ENCODE measurements at places on chromosomes 12 and 14. TPM values are rescaled to one million over a fixed set of nuclear protein-coding genes. Genes with fewer than 3 reads are reported as not detected.

- H3K4me3 ChIP-seq, result no peak overlapping the region
- H3K27me3 ChIP-seq, result no peaks in the 10 kb centered on the region
- no peak overlapping the region for H3K27ac ChIP-seq
- H3K4me1 ChIP-seq, result no peaks in the 10 kb centered on the region
- DNase-seq, result no peak
Measured at GRCh38 chr12:70319605-70320004, 46.5 kb upstream of the KCNMB4 start.

GRCh38 chr14:35231207-35231760, 60.9 kb upstream of the PSMA6 start:
- DNase-seq, result no peak
- no peaks in the 10 kb centered on the region for H3K4me1 ChIP-seq
- no peaks in the 10 kb centered on the region for H3K36me3 ChIP-seq
- no peak overlapping the region for H3K4me3 ChIP-seq
- H3K27me3 ChIP-seq, result no peaks in the 10 kb centered on the region

- DNase-seq, result no peak
- H3K4me1 ChIP-seq, result peaks cover 11% of the 10 kb centered on the region
- H3K36me3 ChIP-seq, result no peaks in the 10 kb centered on the region
- no peak overlapping the region for H3K27ac ChIP-seq
Measured at GRCh38 chr12:57342207-57342691, 88.6 kb downstream of the R3HDM2 start.

GRCh38 chr14:101064121-101064661, 160.7 kb upstream of the RTL1 start:
- no peaks in the 10 kb centered on the region for H3K36me3 ChIP-seq
- no peaks in the 10 kb centered on the region for H3K27me3 ChIP-seq
- no peak overlapping the region for H3K4me3 ChIP-seq
- no peak for DNase-seq

- H3K36me3 ChIP-seq, result no peaks in the 10 kb centered on the region
- H3K4me3 ChIP-seq, result no peak overlapping the region
Measured at GRCh38 chr14:69572841-69573135, 1.9 kb downstream of the CCDC177 start.

GRCh38 chr14:22500525-22500924, 88.5 kb downstream of the DAD1 start:
- H3K36me3 ChIP-seq, result no peaks in the 10 kb centered on the region
- no peak for DNase-seq
- H3K27ac ChIP-seq, result peak overlapping the region; percentile 68
- no peak overlapping the region for H3K4me3 ChIP-seq

DNA sequence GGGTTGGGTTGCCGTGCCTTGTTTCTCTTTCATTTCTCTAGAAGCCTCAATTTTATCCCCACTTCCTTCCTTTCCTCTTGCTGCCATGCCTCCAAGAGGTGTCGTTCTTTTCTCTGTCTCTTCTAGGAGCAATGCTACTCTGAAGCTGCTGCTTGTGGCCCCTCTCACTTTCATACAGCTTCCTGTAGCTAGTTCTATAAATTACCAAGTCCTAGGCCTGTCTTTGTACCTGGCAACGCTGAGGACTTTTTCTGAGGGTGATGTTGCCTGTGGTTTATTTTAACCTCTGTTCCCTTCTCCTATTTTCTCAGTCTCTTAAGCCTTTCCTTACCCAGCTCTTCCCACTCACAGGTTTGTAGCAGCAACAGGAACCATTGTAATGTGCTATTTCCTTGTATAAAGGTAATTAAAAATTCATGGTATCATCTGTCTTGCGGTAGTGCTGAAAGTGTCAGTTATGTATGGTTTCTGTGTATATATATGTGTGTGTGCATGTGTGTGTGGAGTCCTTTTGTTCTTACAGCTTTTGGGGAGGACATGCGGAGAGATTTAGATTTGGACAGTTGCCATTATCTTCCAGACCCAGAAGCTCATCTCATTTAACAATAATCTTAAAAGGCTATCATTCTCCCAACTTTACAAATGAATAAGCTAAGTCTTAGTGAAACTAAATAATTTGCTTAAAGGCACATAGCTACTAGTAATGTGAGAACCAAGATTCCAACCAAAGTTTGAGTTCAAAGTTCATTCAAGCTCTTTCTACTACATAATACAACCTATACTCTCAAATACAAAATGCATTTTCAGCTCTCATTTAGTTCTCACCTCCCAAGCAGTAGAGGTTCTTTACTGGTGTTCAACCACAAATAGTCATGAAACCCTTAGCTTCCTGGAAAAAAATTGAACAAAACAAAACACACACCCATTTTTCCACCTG, 43.8 kb downstream of the DDHD1 start:
- peak overlapping the region; percentile 34 for H3K4me3 ChIP-seq
- H3K36me3 ChIP-seq, result no peaks in the 10 kb centered on the region
- H3K4me1 ChIP-seq, result peaks cover 8% of the 10 kb centered on the region
- peak overlapping the region; percentile 50 for H3K27ac ChIP-seq

DNA sequence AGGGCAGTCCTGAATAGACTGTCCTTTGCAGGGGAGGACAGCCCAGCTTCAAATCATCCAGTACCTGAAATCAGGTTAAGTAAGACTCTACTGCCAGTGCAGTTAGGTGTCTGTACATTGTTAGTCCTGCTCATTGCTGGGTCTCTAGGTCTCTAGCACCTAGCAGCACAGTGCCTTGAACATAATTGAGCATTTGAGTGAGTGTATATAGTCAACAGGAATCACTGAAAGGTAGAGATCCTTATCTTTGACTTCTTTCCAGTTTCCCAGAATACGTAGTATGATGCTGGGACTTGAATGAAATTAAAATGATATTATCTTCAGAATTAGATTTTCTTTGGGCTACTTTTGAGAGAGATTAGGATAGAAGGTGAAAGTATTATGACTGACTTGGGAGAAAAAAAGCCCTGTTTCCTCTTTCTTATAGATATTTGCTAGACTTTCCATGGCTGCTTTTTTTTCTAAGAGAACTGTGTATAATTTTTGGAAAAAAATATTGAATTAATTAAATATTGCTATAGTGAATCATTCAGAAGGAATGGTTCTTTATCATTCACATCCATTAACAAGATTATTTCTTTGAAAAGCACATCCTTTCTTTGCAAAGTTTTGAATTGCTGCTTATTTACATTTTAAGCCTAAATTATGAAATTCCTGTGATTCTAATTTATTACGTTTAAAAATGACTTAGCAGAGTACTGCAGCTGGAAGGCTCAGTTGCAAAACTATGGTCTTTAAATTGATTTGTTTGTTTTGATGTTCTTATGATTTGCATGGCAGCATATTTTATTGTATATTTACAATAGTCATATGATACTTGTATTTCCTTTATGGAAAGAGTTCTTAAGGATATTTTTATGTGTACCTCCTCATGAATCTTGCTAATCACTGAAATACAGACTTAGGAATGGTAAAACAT, 51.6 kb downstream of the PPP4R4 start:
- no peaks in the 10 kb centered on the region for H3K36me3 ChIP-seq
- H3K4me1 ChIP-seq, result no peaks in the 10 kb centered on the region
- H3K4me3 ChIP-seq, result no peak overlapping the region
- H3K27me3 ChIP-seq, result no peaks in the 10 kb centered on the region
- no peak overlapping the region for H3K27ac ChIP-seq

- no peaks in the 10 kb centered on the region for H3K36me3 ChIP-seq
- H3K4me1 ChIP-seq, result no peaks in the 10 kb centered on the region
- H3K27ac ChIP-seq, result no peak overlapping the region
- no peak for DNase-seq
- no peak overlapping the region for H3K4me3 ChIP-seq
Measured at GRCh38 chr14:100982762-100983161, 79.2 kb upstream of the RTL1 start.

GRCh38 chr12:59067083-59067482, 146.8 kb upstream of the LRIG3 start:
- no peak for DNase-seq
- H3K4me1 ChIP-seq, result no peaks in the 10 kb centered on the region
- H3K4me3 ChIP-seq, result no peak overlapping the region
- H3K27ac ChIP-seq, result no peak overlapping the region

DNA sequence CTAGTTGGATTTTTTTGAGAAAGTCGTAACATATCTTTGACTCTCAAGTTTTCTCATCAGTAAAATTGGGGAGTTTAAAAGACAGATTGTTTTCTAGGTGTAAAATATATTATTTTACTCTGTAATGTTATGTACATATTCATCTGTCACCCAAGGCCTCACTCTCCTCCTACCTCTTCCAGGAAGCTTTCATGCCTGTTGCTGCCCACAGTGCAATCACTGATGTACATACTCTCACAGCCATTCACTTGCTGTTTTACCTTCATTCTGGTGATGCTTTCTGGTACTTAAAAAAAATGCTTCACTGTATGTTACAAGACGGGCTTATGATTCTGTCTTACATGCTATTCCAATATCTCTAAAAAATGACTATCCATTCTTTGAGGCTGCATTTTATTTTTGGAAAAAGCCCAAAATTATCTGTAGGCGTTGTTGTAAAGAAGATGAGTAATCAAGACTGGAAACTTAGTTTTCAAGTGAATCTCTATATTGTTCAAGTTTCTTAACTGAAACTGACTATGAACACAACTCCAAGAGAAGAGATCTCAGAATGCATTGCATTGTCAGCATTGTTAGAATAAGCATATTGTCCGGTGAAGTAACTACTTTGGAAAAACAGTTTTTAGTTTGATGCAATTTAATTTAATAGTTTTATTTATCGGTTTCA, 82.5 kb downstream of the LMO3 start:
- no peak for DNase-seq
- no peaks in the 10 kb centered on the region for H3K4me1 ChIP-seq
- no peak overlapping the region for H3K27ac ChIP-seq
- no peak overlapping the region for H3K4me3 ChIP-seq
- no peaks in the 10 kb centered on the region for H3K27me3 ChIP-seq

- H3K4me3 ChIP-seq, result no peak overlapping the region
- no peak for DNase-seq
- no peaks in the 10 kb centered on the region for H3K36me3 ChIP-seq
- no peaks in the 10 kb centered on the region for H3K27me3 ChIP-seq
- H3K4me1 ChIP-seq, result no peaks in the 10 kb centered on the region
Measured at GRCh38 chr12:8779281-8779680, 43.1 kb upstream of the A2ML1 start.

DNA sequence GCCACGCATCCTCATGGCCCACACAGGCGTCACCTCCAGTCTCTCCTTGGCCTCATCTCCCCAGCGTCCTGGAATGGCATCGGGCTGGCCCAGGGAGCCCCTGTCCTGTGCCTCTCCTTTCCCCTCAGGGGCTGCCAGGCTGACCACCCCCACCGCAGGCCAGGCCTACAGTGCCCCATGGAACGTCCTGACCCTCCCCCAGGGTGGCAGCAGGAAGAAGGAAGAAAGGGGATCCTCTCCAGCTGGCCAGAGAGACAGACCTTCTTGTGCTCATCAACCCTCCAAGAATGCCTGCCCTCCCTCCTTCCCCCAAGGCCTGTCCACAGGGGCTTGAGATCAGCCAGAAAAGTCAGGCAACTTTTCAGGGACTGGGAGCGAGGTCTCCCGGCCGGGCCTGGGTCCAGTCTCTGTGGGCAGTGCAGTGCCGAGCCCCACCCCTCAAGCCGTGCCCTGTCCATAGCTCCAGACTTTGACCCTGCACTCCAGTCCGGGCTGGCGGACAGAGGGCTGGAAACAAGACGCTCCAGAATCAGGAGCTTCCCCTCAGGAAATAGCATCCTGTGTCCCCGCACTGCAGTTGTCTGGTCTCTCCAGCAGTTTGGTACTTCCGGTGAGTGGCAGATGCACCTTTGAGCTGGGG, at the start of gene DAO:
TSS of gene DAO (plus strand) at position 478 of the 640 bp plus-strand sequence. CDS start 4,915 bp downstream, outside the sequence.
- peak; percentile 29 for DNase-seq
- no peak within 1 kb of the TSS for H3K27ac ChIP-seq
- no peak within 1 kb of the TSS for H3K4me3 ChIP-seq
- H3K36me3 ChIP-seq, result no peaks in the 10 kb centered on the region

- no peak overlapping the region for H3K27ac ChIP-seq
- H3K4me3 ChIP-seq, result no peak overlapping the region
- no peaks in the 10 kb centered on the region for H3K4me1 ChIP-seq
- no peaks in the 10 kb centered on the region for H3K36me3 ChIP-seq
- DNase-seq, result no peak
- H3K27me3 ChIP-seq, result no peaks in the 10 kb centered on the region
Measured at GRCh38 chr12:29048787-29049186, 100.3 kb upstream of the FAR2 start.

- H3K4me1 ChIP-seq, result peaks cover 22% of the 10 kb centered on the region
- H3K27me3 ChIP-seq, result no peaks in the 10 kb centered on the region
- no peak overlapping the region for H3K4me3 ChIP-seq
- H3K36me3 ChIP-seq, result no peaks in the 10 kb centered on the region
Measured at GRCh38 chr14:103899316-103899715, 28.9 kb upstream of the TDRD9 start.

DNA sequence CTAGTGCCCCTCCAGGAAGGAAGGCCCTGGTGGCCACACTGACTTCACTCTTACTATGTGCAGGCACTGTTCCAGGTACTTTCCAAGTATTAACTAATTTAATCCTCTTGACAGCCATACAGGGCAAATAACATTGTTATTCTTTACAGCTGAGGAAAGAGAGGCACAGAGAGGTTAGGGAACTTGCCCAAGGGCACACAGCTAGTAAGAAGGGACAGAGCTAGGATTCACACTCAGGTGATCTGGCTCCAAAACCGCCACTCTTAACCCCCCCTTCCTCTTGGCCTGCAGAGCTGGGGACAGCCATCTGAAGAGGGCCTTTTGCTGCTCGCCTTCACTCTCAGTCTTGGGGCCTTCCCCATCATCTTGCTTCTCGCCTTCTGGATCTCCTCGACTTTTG, 4.0 kb downstream of the JDP2 start:
- no peak for DNase-seq

DNA sequence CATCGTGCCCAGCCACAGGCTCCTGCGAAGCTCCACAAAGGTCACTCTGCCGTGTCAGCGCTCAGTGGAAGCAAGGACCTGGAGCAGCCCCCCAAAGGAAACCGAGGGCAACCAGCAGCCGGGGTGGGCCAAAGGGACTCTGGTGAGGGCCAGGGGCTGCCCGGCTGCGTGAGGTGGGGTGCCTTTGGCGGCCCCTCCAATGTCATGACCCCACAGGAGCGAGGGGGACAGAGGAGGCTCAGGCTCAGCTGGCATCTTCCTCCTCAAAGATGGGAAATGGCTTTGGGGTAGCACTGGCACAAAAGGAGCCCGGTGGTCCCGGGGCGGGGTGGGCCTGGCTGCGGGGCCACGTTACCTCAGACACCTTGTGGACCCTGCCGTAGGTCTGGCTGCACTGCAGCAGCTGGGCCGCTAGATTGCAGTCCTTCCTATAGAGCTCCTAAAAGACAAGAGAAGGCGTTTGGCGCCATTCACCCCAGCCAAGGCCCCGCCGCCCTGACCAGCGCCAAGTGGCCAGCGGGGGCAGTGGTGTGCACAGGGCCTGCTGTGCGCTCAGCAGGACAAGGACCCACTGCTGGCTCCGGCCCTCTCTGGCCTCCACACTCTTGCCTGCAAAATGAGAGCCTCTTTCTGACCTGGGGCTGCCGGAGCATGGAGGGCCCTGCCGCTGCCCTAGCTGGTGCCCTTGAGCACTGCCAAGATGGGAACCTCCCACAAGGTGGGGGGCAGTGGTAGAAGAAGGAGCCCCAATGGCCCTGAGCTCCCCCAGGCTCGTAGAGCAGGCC, 46.9 kb downstream of the BEGAIN start:
- H3K27ac ChIP-seq, result no peak overlapping the region
- no peaks in the 10 kb centered on the region for H3K27me3 ChIP-seq
- no peak for DNase-seq
- H3K36me3 ChIP-seq, result no peaks in the 10 kb centered on the region

The TCL1A gene
- 3.7 TPM for total RNA-seq

The STYK1 gene
- 23.8 TPM for total RNA-seq

The ARMH4 gene
- total RNA-seq, result not detected

The MSI1 gene
- not detected for total RNA-seq

The MANSC1 gene
- 6.6 TPM for total RNA-seq

The HPD gene
- not detected for total RNA-seq

The TRMT5 gene
- total RNA-seq, result 0.75 TPM

The PMEL gene
- total RNA-seq, result 7.0 TPM

The SERPINA10 gene
- not detected for total RNA-seq

The MCRS1 gene
- 94.6 TPM for total RNA-seq

The DGLUCY gene
- 62.1 TPM for total RNA-seq

Measured in transverse colon (tissue), 4 donors.